NK-92 treated with Interleukin-12 subunit alpha and Interleukin-12 subunit beta, amount 100 ng/mL, for 24 hours (cell line): ENCODE measurements at places on chromosomes 1 and 21.

GRCh38 chr1:227260433-227260832, 57.9 kb downstream of the CDC42BPA start:
- no peak for DNase-seq

GRCh38 chr1:26190373-26190987, at the start of gene CATSPER4:
Gene CATSPER4, plus strand, starts transcription at chr1:26190602. Its CDS starts 26 bp downstream, at chr1:26190628.
- no peak for DNase-seq

DNA sequence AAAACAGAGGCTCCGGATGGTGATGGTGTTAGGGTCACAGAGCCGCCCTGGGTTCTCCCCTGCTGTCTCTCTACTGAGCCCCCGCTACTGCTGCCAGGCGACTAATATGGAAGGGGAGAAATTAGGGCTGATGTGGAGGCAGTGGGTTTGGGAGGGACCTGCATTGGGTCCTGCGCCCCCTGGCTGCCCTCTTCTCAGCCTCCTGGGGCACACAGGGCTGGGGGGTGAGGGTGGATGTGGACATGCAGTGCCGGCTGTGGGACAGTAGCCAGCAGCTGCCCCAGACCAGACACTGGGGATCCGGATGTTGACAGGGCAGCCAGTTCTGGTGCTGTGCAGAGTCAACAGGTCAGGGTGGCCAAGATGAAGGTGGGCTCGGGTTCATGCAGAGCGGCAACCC, 1.5 kb upstream of the CLCNKB start:
- no peak for DNase-seq

- no peak for DNase-seq
These were observed 5.1 kb downstream of the ZNF692 start for GRCh38 chr1:248853663-248854375.

- DNase-seq, result no peak
These were observed 704.5 kb upstream of the ADGRL4 start for GRCh38 chr1:79711001-79711431.

- no peak for DNase-seq
These were observed 69.2 kb upstream of the PDC start for GRCh38 chr1:186530109-186530508.

GRCh38 chr1:60059468-60059867, 14.1 kb downstream of the C1orf87 start:
- no peak for DNase-seq

- no peak for DNase-seq
These were observed at the start of gene KDM5B for GRCh38 chr1:202807926-202808757. Gene KDM5B, minus strand, starts transcription at chr1:202808421. Its CDS starts 116 bp downstream, at chr1:202808305.

- no peak for DNase-seq
These were observed at the start of gene COL16A1 for GRCh38 chr1:31703431-31704270. Gene COL16A1, minus strand, starts transcription at chr1:31704017. Its CDS starts 1,824 bp downstream, at chr1:31702193.

DNA sequence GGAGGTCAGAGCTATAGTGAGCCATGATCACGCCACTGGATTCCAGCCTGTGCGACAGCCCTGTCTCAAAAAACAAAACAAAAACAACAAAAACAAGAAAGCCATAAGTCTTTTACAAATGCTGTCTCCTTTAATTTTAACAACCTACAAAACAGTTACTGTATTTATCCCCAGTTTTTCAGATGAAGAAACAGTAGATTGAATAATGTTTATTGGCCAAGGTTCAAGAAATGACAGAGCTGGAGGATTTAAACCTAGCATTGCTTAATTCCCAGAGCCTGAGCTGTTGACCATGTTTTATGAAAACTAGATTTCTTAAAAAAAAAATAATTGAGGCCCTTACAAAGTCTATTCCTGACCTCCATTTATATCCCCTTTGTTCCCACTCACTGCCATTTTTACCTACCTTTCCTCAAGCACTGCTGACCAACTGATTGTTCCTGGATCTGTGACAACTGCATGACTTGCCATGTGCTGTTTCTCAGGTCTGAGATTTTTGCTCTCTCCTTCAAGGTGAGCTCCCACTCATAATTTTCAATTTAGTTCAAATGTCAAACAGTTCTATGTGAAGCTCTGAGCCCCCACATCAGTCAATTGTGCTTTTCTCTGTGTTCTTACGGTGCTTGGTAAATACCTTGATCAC, 140.8 kb downstream of the CHRM3 start:
- no peak for DNase-seq

GRCh38 chr1:42963378-42964043, 4.8 kb upstream of the SLC2A1 start:
- DNase-seq, result no peak

- DNase-seq, result no peak
These were observed 5.0 kb upstream of the ADAMTS1 start for GRCh38 chr21:26850116-26850643.

DNA sequence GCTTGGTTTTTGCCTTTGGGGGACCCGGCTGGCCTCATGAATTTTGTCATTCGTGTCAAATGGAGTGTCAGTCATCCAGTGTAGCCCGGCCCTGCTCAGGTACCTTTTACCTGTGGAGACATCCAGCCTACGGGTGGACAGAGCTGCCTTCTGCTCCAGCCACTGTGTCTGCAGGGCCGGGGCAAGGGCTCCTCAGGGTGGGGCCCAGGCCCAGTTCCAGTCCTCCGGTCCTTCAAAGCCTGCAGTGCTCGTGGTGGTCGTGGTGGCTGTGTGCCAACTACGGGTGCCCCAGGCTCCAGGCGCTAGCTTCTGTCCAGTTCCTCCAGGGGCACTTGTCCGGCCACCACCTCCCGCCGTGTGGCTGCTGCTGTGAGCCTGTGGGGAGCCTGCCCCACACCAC, 54.8 kb downstream of the TRIM11 start:
- no peak for DNase-seq

GRCh38 chr1:198933515-198934222, 294.8 kb downstream of the PTPRC start:
- DNase-seq, result no peak

GRCh38 chr1:59061876-59062275, 235.0 kb upstream of the FGGY start:
- DNase-seq, result no peak

DNA sequence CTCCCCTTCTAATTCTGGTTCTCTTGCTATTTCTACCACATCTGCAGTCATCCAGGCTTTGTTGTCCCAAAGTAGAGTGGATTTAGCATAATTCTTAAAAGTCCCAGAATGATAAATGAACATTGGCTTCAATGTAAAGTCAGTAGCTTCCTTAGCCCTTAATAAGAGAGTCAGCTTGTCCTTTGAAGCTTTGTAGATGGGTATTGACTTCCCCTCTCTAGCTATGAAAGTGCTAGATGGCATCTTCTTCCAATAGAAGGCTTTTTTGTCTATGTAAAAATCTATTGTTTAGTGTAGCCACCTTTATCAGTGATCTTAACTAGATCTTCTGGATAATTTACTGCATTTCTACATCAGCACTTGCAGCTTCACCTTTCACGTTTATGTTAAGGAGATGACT, 181.4 kb upstream of the B3GALT2 start:
- no peak for DNase-seq

DNA sequence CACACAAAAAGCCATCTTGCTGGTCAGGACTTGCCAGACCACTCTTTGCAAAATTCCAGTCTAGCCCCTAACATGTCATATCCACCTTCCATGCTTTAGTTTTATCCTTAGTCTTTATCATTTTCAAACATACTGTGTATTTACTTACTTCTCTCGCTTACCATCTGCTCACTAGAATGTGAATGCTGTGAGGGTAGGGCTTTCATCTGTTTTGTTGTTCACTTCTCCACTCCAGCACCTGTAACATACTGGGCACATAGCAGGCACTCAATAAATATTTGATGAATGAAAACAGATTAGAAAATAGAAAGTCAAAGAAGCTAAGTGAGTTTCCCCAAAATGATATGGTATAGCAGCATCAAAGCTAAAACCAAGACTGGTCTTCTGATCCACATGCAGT, 79.9 kb downstream of the OLFML2B start:
- DNase-seq, result no peak

DNA sequence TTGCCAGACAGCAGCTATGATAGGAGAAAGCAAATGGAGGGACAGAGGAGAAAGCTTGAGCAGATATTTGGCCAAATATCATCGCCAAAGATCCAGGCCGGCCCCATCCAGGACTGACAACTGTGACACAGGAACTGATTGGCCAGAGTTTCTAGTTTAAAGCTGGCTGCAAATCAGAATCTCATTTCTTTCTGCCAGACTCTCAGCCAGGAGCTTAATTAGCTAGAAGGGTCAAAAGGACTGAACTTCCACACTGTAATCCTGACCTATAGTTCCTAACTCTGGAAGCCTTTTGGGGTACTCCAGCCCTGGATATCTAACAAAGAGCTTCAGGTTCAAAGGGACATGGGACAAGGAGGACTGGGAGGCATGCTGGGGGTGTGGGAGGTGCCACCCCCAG, 106.7 kb upstream of the GNG12 start:
- DNase-seq, result no peak

DNA sequence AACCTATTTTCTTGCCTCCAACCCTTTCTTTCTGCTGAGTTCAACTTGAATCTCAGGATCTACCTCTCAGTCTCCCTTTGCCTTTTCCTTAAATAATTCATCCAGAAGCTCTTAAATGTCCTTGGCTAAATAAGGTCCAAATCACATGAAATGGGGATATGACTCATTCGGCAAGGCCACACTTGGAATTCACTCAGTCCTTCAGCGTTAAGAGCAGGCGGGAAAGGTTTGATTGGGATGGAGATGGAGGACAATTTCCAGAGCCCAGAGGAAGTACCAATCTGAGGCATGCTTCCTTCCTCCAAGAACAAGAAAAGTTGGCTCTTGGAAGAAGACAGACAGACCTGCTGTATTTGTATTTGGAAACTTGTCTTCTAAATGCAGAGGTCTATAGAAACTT, 128.5 kb downstream of the PROX1 start:
- DNase-seq, result no peak

DNA sequence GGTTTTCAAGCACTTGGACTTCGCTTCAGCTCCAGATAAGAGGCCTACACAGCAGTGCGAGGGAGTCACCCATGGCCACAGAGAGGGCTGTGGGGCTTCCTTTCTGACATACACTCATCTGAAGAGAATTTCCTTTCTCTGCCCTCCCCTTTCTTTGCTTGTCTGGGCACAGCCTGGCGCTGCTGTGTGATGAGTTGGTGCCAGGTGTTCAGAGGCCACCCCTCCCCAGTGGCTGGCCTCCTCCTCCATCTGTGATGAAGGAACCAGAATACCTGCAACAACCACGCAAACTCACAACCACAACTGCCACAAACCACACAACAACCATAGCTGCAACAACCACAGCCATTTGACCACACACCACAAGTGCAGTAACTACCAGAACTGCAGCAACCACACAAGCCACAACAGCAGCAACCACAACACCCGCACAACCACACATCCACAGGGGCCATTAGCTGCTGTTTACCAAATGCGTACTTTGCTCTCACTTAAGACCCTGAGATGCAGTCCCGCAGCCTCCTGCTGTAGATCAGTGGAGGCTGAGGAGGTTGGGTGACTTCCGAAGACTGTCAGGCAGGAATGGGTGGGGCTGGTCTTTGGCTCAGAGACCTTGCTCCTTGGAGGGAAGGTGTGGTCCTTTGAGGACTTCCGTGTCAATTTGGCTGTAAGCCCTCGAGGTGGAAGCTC, 71.1 kb downstream of the IER5 start:
- no peak for DNase-seq

DNA sequence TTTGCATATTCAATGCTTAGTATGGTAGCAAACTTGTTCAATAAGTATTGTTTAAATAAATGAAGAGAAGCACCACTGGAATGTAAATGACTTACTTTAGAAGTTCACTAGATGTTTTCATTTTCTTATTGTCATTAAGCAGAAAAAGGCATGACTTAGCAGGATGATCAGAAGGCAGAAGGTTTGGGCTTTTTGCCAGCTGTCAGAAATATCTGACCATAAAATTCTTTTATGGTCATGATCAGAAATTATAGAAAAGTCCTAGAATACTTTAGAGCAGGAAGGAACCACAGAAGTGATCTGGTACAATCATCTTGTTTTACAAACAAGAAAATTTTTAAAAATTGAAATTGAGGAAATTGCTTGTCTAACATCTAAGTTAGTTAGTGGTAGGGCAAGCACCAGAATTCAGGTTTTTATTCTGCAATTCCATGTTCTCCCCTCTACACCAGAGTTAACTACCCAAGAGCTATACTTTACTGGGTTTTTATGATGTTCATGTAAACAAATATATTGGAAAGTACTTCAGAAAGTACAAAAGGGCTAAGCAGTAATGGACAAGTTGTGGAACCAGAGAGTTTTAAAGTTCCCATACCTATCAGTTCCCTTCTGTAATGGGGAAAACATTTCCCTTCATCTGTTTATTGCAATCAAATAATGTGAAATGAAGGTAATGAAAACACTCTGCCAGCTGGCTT, 10.1 kb downstream of the FMO5 start:
- DNase-seq, result no peak

- no peak for DNase-seq
These were observed 79.7 kb downstream of the CACHD1 start for GRCh38 chr1:64549464-64550239.

GRCh38 chr1:67463298-67463955, 33.2 kb upstream of the SERBP1 start:
- DNase-seq, result no peak

DNA sequence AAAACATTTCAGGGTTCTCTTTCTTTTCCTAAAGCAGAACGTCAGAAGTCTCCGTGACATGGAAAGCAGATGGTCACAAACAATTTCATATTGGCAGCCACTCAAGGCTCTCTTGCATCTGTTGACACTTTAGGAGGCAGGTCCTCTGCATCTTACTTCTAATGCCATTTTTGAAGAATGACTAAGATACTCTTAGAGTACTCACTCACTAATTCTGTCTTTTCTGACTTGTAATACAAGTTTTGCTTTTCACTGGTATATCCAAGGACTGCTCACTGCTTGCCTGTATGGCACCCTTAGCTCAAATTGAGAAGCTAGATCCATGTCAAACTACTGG, 68.3 kb downstream of the PRRX1 start:
- no peak for DNase-seq

DNA sequence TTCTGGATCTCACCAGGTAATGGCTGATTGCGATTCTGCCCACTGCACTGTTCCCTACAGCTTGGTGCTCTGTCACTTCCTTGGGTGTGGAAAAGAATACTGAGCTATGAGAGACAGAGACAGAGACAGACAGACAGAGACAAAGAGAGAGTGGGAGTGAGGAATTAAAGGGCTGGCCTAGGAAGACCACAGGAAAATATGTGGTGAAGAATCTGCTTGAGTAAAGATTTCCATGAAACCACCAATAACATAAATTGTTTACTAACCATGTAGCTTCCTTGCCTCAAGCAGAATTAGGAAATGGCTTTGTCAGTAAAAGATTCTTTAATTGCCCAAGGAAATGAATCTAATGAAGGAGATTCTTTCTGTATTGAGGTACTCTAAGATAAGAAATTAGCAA, 54.4 kb downstream of the MPZL1 start:
- DNase-seq, result no peak

- DNase-seq, result no peak
These were observed 100.6 kb upstream of the SLFNL1 start for GRCh38 chr1:41122148-41122547.

GRCh38 chr1:195697130-195697529, 911.1 kb downstream of the KCNT2 start:
- DNase-seq, result no peak
